ENCODE measurements at places on chromosomes 6 and 20.
A peak's percentile ranks its signal among the peaks of the same experiment; 100 is the strongest.

- DNase-seq: no peak
These were observed 631 bp downstream of the PLCB1 start for GRCh38 chr20:8132484-8133309.

DNA sequence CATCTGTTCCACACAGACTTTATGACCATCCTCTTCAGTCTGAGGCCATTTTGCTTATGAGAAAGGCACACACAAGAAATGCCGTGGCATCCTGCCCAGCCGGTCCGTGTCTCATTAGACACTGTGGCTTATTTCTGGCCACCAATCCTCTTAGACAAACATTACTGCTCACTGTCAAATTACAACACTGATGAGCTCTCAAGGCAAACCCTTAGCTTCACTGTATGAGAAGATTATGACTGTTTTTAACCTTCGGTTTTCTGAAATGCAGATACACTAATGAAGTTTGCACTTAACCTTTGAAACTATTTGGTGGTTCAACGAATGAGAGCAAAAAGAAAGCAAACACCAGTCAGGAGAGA is 50.5 kb upstream of the DST start:
- peak; percentile 91 for DNase-seq

DNA sequence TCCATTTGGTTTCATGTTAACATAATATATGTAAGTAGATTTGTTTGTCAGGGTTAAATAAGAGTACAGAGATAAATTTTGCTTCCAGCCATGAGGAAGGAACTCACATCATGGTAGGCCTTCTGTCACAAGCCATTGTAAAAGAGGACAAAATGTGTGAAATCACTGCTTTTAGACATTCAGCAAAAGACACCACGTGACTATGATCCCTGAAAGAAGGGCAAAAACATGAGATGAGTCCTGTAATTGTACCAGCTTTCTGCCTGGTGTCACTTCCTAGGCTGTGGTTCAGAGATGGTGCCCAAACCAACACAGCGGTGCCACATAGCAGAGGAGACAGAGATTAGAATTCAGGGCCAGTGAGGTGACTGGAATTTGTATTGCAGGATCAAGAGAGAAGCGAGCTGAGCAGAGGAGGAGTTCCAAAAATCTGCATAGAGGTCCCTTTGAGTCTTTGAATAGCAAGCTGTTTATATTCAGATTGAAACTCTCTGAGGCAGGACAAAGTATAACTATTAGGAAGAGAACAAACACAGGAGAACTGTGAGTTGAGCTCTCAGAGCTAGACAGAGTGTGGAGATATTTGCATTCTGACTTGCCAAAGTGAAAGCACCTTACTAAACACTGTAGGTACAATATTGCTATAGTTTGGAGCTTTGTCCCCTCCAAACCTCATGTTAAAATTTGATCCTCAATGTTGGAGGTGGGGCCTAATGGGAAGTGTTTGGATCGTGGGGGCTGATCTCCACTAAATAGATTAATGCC is 52.6 kb upstream of the PDE7B start:
- no peak for DNase-seq

GRCh38 chr6:78896227-78896626 is 28.9 kb downstream of the IRAK1BP1 start:
- DNase-seq: no peak

DNA sequence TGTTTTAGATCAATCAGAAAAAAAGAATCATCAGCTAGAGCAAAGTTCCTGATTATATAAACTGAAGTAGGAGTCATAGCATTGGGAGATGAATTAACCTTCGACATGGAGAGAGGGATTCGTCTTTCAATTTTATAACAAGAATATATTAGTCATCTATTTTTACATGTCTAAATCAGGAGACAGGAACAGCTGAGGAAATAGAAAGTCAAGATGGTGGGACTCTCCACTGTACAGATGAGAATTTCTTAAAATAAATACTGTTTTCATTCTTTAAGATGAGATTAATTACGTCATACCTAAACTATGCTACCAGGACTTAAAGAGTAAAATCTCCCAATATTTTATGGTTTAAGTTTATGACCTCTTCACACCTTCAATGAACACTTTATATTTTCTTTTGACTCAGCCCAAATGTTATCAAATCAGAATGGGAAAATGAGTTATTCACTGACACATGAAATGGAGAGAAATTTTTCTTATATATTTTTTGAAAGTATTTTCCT is 1137.7 kb downstream of the EPHA7 start:
- DNase-seq: no peak

GRCh38 chr6:20564777-20565176 is 30.5 kb downstream of the CDKAL1 start:
- peak; percentile 4 for DNase-seq

GRCh38 chr6:133951881-133952814 is 876 bp upstream of the TBPL1 start:
- DNase-seq: peak; percentile 78

DNA sequence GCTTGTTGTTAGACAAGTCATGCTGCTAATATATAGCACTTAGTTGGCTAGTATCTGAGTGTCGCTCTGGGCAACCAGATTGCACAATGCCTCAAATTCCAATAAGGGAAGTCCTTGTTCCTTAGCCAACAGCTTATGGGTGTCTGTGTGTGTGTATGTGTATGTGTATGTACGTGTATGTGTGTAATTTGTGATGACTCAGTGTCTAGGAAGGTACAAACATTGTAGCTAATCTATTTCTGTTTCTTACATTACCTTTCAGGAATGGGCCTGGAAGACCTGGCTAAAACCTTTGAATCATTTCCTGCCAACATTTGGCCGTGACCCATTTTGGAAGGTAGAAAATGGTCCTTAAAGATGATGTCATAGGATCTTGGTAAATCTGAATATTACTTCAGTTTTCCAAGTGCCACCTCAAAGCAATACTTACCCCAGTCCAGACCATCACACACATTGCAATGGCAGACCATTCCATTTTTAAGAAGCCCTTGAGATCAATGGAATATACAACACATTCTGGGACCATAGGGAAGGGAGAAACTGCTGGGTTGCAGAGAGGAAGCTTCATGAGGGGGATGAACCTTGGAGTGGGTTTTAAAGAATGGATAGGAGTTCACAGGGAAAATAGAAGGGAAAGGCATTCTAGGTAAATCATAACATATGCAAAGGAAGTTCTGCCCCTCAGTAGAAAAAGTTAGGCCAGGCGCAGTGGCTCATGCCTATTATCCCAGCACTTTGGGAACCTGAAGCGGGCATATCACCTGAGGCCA is 25.1 kb downstream of the NEDD9 start:
- DNase-seq: peak; percentile 99

- no peak for DNase-seq
These were observed 16.4 kb downstream of the TRMT6 start for GRCh38 chr20:5933802-5934436.

GRCh38 chr6:131173680-131174079 is 38.4 kb downstream of the AKAP7 start:
- DNase-seq: peak; percentile 48

GRCh38 chr6:139373154-139373927 is 1.1 kb downstream of the CITED2 start:
- DNase-seq: peak; percentile 59

- no peak for DNase-seq
These were observed 37.8 kb downstream of the ILRUN start for GRCh38 chr6:34658605-34659265.

DNA sequence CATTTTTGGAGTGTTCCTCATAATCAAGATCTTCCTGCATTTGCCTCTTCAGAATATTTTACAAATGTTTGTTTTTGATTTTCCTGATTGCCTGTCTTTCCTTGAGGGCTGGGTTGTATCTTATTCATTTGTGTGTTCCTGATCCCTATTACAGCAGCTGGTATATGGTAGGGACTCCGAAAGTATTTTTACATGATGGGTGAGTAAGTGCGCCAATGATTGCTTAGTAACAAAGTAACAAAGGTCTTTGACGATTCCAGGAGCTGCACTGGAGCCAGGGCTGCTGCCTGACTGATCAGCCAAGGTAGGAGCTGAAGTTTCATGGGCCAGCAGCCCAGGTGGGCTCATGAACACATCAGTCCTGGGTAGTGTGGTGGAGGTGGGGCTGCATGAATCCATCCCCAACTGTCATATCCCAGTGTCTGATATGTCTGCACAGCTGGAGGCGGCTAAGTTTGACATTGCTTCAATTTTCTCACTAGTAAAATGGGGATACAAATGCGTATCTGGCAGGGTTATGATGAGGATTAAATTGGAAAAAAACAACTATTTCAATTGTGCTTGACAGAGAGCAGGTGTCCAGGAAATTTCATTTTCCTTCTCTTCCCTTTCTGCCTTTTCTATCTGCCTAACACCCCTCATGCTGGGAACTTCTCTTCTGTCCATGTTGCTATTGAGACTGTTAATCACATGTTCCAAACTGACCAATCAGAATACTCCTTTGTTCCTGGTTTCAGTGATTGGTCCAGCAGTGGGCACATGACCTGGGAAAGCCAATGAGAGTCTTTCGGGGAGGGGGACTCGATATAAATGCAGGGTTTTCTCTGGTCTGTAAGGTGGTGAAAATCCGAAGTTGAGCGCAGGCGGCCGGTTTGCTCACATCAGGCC is 90.7 kb downstream of the CDH26 start:
- DNase-seq: no peak

GRCh38 chr6:71855406-71855805 is 30.9 kb upstream of the RIMS1 start:
- no peak for DNase-seq

DNA sequence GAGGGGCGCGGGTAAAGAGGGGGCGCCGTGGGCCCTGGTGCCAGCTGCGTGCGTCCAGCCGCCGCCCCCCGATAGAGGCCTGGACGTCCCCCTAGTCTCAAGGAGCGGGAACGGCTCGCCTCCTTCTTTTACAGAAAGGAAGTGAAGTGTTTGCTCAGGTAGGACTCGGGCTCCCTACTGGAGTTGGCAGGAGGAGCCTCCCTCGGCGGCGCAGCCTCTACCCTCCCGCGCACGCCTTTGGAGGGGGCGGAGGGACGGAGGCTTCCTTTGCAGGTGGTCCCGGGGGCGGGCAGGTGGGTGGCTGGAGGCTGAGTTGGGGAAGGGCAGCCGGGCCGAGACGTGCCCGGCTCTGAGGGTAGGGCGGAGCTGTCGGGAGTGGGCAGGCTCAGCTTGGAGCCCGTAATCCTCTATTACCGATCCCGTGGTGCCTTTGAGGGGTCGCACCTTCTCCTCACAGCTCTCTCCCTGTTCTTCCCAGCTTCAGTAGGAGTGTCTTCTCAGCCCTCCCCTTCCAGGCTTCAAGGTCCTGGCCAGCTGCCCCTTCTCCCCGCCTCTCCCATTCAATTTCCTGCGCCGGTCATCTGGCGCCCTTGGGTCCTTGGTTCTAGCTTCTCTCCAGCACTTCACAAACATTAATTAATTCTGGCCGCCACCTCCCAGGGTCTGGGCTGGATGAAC is 728 bp downstream of the ITPR3 start:
- DNase-seq: no peak

DNA sequence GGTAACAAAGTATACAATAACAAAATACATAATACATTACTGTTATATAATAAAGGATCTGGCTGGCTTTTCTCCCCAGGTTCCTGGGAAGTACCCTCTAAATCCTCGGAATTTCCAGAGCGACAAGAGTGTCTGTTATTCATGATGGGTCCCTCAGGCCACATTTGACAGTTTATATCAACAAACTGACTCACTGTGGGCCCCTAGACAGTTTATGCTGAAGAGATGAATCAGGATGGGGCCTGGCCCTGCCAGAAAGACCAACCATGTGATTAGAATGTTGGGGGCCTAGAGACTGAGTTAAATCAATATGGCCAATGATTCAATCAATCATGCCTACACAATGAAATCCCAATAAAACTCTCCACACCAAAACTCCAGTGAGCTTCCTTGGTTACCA is 13.5 kb downstream of the USP45 start:
- DNase-seq: no peak

GRCh38 chr20:12345978-12346377 is 428.3 kb downstream of the BTBD3 start:
- DNase-seq: no peak

- DNase-seq: no peak
These were observed 11.2 kb downstream of the CST5 start for GRCh38 chr20:23868321-23868720.

DNA sequence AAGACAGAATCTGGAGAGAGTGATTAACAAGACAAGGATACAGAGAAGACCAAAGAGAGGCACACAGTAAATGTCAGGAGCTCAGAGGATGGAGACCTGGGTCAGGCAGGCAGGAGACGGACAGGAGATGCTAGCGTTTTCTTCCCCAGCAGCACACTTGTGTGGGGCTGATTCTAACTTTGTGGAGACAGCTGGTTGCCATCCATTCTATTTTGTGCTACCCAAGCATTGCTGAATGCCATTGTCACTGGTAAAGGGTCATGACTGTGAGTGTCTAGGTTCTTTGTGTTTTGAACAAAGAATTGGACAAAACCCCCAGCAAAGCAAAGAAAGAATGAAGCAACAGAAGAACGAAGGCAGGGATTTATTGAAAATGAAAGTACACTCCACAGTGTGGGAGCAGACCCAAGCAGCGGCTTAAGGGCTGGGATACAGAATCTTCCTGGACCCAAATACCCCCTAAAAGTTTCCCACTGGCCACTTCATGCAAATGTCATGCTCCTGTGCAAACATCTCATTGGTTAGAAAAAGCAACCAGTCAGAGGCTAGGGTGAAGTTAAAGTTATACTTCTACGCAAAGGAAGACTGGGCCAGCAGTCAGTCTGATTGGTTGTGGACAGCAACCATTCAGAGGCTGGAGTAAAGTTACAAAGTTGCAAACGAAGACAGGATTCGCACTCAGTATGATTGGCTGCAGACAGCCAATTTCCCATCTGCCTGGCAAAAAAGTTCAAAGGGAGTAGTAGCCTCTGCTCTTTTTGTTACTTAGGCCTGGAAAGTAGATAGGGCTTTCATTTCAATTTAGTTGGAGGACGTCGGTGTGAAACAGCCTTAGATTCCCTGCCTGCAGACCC is 17.5 kb downstream of the PTK7 start:
- peak; percentile 86 for DNase-seq

- DNase-seq: peak; percentile 90
These were observed 206.2 kb upstream of the MYLIP start for GRCh38 chr6:15922510-15923250.

DNA sequence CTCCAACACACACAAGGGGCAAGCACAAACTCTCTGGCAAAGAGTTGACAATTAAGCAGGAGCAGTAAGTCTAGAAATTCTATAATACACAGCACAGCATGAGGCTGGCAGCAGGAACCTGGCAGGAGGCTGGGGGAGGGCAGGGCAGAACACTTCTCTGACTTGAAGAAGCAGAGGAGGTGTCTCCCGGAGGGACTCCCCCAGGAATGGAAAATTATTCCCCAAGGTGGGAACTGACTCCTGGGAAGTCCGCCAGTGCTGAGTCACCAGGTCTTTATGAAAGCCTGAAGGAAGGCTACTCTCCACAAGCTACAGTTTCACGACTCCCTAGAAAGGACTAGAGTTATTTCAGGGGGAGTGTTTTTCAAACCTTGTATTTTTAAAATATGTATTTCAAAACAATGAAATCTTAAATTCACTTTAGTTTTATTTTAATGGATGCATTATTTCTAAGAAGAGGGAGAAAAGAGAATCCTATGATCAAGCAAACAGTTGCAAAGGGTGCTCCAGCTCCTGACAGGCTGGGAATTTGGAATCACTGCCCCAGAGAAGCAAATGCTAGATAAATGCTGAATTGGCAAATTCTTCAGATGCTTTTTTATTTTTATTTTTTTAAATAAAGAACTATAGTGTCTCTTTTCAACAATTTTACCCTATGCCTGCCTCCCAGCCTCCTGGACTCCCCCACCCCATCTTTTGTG is 192.8 kb downstream of the LY86 start:
- DNase-seq: peak; percentile 91

- no peak for DNase-seq
These were observed 78.4 kb upstream of the TBC1D7 start for GRCh38 chr6:13406781-13407180.

GRCh38 chr6:17397764-17398194 is 4.4 kb downstream of the CAP2 start:
- peak; percentile 82 for DNase-seq

- DNase-seq: no peak
These were observed 6.2 kb downstream of the DYNLT1 start for GRCh38 chr6:158638324-158638854.

All from fibroblast of skin of right biceps (primary cell).